ENCODE measurements at places on chromosomes 7 and 10. TPM values are rescaled to one million over a fixed set of nuclear protein-coding genes. Genes with fewer than 3 reads are reported as not detected.

VPS41 gene
- polyA plus RNA-seq, result 40.2 TPM

PDE6C gene
- polyA plus RNA-seq, result 0.53 TPM

- DNase-seq, result no peak
These were observed 354.8 kb downstream of the CXCL12 start for GRCh38 chr10:44030132-44030531.

RGS10 gene
- polyA plus RNA-seq, result 39.6 TPM

DNA sequence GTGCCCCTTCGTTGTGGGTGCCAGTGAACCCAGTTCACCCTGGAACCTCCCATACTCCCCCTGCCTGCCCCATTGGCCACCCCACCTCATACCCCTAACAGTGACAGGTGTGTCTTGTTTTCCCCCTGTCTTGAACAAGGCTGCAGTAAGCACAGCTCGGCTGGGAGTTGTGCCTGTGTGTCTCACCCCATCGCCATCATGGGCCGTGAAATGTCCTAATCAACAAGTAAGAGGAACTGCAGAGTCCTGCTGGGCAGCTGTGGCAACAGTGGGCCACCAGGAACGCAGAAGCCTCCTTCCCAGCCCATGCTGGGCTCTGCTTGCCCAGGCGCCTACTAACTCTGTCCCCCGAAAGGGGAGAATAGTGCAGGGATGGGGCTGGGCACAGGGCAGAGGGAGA lies 91.6 kb downstream of the C10orf105 start:
- DNase-seq, result no peak

- no peak for DNase-seq
These were observed at the start of gene MMRN2 for GRCh38 chr10:86957471-86958115. Gene MMRN2 (minus strand): TSS chr10:86957615. CDS start chr10:86957541, 74 bp downstream.

Data from muscle of back (tissue), 13 donors.